ENCODE measurements at places on chromosomes 3 and 15. TPM values are rescaled to one million over a fixed set of nuclear protein-coding genes. Genes with fewer than 3 reads are reported as not detected.

GRCh38 chr15:79904271-79904670, 7.5 kb upstream of the MTHFS start:
- DNase-seq, result no peak

DNA sequence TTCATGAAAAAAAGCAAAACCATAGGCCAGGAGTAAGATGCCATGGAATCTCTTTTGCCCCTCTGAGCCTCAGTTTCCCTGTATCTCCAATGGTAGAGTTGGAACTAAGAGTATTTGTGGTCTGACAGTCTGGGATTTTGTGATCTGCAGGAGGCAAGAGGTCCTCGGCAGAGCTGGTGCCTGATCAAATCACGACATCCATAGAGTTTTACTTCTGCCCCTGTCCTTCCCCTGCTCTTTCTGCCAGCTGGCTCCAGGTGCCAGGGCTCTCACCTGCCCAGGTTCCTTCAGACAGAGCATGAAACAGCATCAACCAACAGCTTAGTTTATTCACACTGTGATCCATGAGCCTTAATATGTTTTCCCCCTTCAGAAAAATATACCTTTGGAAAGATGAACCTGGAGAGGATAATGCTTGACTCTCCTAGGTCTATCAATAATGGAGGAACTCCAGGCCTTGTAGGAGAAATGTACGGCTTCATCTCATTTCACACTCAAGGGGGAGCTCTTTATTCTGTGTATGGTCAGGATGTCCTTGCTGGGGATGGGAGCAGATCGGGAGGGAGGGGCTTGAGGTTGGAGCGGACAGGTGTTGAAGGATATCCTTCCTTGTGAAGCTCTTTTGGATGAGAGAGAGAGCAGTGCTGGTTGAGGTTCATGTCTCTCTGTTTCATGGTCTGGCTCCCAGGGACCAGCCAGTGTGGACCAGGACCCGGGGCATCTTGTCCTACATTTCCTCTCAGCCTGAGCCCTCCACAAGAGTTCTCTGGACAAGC, 309.9 kb downstream of the RPLP1 start:
- peak; percentile 56 for DNase-seq

DNA sequence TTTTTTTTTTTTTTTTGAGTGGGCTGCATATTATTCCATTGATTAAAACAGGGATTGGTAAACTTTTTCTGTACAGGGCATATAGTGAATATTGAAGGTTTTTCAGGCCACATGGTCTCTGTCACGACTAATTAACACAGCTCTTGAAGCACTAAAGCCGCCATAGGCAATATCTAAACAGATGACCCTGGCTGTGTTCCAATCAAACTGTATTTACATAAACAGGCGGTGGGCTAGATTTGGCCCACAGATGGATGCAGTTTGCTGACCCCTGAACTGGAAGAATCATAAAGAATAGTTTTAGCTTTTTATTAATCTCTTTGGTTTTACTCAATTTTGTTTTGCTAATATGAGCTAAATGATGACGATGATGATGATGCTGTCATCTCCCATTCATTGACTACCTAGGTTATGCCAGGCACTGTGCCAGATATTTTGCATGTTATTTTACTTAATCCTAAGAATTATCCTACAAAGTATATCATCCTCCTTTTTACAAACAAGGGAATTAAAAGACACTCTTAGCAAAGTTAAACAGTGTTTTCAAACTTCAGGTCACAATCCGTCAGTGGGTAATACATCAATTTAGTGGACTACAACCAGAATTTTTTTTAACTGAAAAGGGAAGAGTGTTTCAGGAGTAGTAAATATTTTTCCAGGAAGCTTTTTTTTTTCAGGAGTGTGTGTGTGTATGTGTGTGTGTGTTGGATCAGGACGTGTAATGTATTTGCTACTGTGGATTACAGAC, 54.3 kb downstream of the LMCD1 start:
- DNase-seq, result no peak

DNA sequence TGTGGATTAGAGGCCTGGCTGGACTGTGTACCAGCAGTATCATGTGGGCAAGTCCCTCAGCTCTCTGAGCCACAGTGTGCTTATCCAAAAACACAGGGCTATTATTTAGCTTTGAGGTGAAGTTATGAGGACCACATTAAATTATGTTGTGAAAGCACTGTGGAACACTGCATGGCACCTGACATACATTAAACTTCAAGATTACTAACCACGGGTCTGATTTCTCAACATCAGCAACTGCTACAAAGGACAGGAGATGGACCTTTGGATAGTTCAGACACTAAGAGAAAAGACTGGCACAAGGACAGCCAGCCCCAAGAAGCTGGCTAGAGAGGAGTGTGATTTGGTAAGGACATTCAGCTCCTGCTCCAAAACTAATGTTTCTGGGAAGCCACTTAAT, 21.3 kb downstream of the CLK3 start:
- DNase-seq, result no peak

- no peak for DNase-seq
These were observed 108.8 kb downstream of the IL12A start for GRCh38 chr3:160097478-160097877.

DNA sequence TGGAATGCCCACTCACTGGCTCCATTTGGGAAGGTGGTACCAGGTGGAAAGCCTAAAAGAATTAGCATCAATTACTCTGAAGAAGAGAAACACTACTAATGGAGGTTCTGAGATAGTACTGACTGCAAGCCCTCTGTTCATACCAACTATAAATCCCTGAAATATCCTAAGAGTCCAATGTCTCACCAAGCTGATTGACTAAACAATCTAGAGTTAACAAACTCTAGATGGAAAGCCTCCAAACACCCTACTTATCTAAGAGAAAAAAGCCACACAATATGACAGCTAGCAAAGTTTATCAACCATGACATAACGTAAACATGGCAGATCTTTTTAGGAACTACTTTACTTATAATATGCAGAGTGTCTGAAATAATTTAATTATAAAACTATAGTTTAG, 59.2 kb downstream of the GPR176 start:
- no peak for DNase-seq

GRCh38 chr3:194206320-194206719, 70.4 kb downstream of the HES1 start:
- DNase-seq, result no peak

- DNase-seq, result no peak
These were observed 15.3 kb upstream of the LIMD1 start for GRCh38 chr3:45579251-45579650.

DNA sequence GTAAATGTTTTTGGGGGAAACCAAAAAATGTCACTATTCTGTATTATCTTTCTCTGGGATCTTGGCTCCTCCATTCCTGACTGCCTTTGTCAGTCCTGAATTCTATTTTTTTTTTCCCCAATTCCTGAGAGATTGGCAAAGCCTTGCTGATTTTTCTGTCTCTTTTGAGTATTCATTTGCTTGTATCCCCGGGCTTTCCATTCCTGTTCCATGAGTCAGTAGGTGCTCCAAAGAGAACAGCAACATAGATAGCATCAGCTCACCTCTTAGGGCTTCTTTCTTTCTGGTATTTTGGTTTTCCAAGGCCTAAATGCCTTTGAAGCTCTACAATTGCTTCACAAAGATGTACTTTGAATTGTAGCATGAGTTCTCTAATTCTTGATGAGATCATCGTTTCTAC, 271.7 kb upstream of the LRRC3B start:
- DNase-seq, result no peak

DNA sequence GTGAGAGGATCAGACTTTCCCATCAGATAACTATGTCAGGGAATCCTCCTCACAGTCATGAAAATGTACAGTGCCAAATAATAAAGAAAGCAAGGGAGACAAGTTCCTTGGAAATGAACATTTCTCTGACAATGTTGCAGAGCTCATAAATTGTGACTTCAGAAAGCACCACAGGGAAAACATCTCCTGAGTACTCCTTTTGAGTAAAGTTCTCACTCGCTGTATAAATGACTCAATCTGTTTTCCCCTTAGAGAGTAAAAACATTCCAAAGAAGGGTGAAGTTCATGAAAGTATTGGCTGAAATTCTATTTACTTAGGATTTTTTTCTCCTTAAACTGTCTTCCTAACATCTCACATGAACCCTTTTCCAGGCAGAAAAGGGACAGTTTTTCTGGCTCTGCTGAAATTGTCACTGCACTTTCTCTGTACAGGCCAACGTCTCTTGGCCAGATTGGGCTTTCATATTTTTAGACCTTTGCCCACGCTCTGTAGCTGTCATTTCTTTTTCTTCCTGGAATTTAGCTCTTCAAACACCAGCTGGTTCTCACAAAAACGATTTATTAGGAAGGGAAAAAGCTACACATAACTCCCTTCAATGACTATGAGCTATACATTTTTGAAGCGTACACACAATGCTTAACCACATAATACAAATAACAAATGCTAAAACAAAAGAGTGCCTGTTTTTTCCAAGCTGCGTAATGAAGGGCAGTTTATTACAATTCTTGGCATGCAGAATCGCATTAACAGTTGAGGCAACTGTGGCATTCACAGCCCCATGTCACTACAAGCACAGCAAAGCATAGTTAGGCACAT, 216.1 kb downstream of the ATP8B4 start:
- DNase-seq, result no peak

DNA sequence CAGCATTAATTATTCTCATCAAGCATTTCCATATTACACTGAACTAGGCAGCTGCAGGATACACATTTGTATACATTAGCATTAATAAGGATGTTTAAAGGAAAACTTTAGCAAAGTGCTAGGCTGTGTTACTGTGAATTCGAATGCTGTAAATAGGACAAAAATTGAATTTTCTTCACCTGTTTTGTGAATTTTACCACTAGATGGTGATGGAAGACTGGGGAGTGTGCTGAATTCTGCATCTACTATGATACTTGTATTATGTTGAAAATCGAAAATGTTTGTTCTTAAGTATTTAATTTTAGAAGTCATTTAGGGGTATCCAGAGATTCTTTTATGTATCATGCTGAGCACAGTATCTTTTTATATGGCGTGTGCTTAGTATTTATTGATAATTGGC, 12.3 kb upstream of the P2RY14 start:
- DNase-seq, result peak; percentile 54

GRCh38 chr3:97670952-97671351, 93.6 kb upstream of the ARL6 start:
- DNase-seq, result no peak

- DNase-seq, result no peak
These were observed 32.3 kb upstream of the PROK2 start for GRCh38 chr3:71817262-71817661.

- DNase-seq, result no peak
These were observed 131.0 kb upstream of the PLXNA1 start for GRCh38 chr3:126851934-126852333.

DNA sequence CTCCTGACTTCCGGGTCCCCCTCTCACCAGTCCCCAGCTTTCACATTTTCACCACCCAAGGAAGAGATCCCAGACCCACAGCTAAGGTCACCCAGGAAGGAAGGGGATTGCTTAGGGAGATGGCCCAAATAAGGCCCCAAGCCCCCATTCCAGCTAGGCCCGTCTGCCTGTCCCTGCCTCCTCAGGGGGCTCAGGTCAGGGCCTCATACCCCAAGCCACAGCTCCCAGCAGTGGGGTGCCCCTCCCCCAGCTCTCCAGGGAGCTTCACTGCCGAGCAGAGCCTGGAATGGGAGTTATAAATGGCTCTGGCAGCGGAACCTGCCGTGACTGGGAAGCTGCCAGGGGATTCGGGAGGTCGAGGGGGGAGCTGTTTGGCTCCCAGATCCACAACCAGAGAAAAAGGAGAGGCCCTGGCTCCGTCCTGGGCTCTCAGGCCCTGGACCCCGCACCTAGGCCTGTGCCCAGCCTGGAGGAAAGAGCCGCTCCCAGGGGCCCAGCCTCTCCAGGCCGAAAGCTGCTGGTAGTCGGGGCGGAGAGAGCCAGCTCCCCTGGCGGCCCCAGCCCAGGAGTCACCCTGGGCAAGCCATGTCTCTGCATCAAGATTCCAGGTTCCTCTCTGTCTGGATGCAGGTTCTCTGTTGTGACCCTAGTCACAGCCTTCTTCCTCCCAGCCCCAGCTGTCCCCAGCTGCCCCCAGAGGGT, 550 bp downstream of the CCDC9B start:
- DNase-seq, result no peak

GRCh38 chr3:51336261-51336660, 48.8 kb upstream of the MANF start:
- no peak for DNase-seq

GRCh38 chr3:57281715-57282114, 10.8 kb downstream of the ASB14 start:
- DNase-seq, result no peak

GRCh38 chr3:186493525-186494255, 50.5 kb downstream of the CRYGS start:
- DNase-seq, result no peak

DNA sequence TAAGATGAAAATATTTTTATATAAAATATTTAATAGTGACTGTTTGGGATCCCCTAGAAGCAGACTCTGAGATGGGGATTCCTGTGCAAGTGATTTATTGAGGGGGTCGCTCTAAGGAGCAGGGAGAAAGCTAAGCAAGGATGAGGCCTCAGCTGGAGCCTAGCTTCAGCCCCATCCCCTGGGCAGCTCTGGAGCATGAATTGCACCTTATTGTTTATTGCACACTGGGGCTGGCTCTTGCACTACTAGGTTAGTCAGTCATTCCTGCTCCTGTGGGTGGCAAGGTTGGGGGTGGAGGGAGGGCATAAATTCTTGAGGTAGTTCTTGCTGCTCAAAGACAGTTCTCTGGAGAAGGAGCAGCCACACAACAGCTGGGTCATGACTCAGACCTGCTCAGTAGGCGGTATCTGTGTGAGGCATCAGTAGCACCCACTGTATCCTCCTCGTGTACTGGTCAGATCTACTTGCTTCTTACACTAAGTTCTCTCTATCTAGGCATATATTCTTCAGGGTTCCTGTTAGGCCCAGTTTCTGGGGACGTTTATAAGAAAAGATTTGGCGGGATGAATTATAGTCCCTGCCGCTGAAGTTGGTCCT, 27.2 kb upstream of the TNFSF10 start:
- peak; percentile 87 for DNase-seq

DNA sequence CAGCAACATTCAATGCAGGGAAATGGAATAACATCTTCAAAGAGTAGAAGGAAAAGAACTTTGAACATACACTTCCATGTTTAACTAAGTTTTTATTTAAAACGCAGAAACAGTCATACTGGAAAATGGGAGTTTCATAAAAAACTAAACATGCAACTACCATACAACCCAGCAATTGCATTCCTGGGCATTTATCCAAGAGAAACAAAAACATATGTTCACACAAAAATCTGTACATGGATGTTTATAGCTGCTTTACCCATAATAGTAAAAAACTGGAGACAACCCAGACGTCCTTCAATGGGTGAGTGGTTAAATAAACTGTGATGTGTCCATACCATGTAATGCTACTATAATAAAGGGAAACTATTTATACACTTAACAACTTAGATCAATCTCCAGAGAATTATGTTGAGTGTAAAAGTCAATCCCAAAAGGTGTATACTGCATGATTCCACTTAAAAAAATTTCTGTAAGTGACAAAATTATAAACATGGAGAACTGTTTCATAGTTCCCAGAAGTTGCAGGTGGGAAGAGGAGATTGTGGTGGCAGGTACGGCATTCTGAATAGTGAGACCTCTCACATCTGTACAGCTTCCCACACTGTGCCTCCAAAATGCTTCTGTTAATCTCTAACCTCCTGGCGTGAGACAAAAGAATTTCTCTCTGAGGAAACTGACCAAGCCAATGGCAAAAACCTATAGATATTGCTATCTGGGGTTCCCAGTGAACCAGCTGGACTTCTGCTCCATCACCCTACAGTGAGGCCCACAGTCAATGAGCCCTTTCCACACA, 23.1 kb downstream of the ISG20 start:
- no peak for DNase-seq

SLCO3A1 gene
- 13.4 TPM for total RNA-seq

EAF2 gene
- 13.7 TPM for total RNA-seq

SCN11A gene
- not detected for total RNA-seq

All from activated CD4-positive, alpha-beta T cell treated with anti-CD3 and anti-CD28 coated beads, Interleukin-2, amount 10 ng/mL, durations not matched to agents 24 days and 14 days (primary cell).